ENCODE measurements at places on chromosomes 11 and 22.

DNA sequence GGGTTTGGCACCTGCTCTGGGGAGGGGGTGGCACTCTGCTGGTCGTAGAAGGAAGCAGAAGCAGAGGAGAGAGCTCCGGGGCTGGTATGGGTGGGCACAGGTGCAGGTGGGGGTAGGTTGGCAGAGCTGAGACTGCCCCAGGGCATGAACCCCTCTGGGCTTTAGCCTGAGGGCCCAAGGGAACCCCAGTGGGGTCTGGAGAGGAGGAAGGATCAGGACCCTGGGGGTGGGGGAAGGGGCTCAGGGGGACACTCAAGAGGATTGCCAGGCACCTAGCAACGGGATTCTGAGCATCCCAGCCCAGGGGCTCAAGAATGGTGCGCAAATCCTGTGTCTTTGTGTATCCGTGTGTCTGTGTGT is 6.3 kb downstream of the ALDH3B2 start:
- no peak for DNase-seq

DNA sequence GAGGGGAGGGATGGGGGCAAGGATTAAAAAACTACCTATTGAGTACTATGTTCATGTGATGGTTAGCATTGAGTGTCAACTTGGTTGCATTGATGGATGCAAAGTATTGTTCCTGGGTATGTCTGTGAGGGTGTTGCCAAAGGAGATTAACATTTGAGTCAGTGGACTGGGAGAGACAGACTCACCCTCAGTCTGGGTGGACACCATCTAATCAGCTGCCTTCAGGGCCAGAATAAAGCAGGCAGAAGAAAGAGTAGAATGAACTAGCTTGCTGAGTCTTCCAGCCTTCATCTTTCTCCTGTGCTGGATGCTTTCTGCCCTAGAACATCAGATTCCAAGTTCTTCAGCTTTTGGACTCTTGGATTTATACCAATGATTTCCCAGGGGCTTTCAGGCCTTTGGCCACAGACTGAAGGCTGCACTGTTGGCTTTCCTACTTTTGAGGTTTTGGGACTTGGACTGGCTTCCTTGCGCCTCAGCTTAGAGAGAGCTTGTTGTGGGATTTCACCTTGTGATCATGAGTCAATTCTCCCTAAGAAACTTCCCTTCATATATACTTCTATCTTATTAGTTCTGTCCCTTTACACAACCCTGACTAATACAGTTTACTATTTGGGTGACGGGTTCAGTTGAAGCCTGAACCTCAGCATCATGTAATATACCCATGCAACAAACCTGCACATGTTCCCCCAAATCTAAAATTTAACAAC is 70.2 kb downstream of the MTNR1B start:
- no peak for DNase-seq

DNA sequence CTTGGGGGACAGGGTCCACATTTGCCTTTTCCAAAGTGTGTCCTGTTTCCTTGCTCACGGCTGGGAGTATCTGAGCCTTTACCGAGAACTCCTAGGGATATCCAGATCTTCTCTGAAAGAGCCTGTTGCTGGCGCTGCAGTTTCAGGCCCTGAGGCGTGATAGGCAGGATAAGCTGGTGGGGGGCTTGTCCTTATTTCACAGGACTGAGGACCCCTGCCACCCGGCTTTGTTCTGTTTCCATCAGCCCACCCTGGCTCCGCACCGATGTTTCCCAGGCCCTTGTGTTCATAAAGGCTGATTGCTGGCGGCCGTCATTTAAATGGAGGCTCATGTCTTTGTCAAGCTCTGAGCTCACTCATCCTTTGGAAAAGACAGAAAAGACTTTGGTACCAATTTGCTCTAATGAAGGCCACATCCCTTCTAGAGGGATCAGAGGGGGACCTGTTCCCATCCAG is 9.4 kb upstream of the NPTXR start:
- no peak for DNase-seq

GRCh38 chr22:42946546-42947198 is 68.3 kb downstream of the PACSIN2 start:
- DNase-seq: no peak
